ENCODE measurements at places on chromosomes 12 and 14. TPM values are rescaled to one million over a fixed set of nuclear protein-coding genes. Genes with fewer than 3 reads are reported as not detected.

ENDOU gene
- total RNA-seq, result not detected

RNU4-1 gene
- under 0.01 TPM for total RNA-seq

GPR135 gene
- 3.1 TPM for total RNA-seq

SLC38A4 gene
- total RNA-seq, result 0.28 TPM

CPNE6 gene
- not detected for total RNA-seq

GLI1 gene
- under 0.01 TPM for total RNA-seq

C12orf56 gene
- 0.19 TPM for total RNA-seq

C14orf39 gene
- not detected for total RNA-seq

DAO gene
- total RNA-seq, result not detected

ALG10B gene
- 3.1 TPM for total RNA-seq

PLEKHD1 gene
- total RNA-seq, result not detected

MYO1H gene
- not detected for total RNA-seq

RNF212B gene
- not detected for total RNA-seq
